Daoy (cell line): ENCODE measurements at places on chromosomes 12 and 14. TPM values are rescaled to one million over a fixed set of nuclear protein-coding genes. Genes with fewer than 3 reads are reported as not detected.

BTBD6 gene
- 43.3 and 51.3 TPM in 2 replicates for total RNA-seq

GRCh38 chr12:22332202-22332601, 2.3 kb downstream of the ST8SIA1 start:
- DNase-seq: no peak

KRT83 gene
- total RNA-seq: not detected in 2 replicates

DNA sequence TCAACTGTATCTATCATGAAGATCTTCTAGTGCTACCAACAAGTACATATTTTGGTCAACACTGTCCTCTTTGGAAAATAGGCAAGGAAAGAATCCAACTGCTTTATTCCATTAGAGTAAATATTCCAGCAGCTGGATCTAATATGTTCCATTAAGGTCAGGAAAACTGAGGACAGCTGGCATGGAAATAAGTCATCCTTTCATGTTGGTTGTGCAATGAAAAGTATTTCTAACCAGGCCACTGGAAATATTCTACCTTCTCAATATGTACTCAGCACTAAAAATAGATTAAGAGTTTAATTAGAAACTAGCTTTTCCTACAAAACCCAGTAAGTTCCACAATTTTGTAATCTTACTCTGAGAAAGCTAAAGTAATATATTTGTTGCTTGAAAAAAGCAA, 19.6 kb downstream of the HIGD1C start:
- DNase-seq: no peak

DNA sequence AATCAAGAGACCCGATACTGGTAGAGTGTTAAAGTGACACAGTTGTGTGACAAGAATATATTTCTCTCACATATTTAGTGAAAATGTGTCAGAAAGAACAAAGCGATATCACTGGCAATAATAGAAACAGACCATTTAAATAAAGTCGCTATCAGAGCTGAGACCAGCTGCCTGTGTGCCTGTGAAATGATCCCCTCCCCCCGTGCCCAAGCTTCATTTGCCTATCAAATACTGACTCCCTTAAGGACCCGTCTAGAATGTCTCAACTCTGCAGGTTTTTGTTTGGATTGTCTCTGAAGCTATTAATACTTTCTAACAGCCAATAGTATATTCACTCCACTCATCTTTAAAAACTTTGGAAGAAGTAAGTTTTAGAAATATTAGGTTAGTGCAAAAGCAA, 98.9 kb downstream of the EGLN3 start:
- no peak for DNase-seq

DNA sequence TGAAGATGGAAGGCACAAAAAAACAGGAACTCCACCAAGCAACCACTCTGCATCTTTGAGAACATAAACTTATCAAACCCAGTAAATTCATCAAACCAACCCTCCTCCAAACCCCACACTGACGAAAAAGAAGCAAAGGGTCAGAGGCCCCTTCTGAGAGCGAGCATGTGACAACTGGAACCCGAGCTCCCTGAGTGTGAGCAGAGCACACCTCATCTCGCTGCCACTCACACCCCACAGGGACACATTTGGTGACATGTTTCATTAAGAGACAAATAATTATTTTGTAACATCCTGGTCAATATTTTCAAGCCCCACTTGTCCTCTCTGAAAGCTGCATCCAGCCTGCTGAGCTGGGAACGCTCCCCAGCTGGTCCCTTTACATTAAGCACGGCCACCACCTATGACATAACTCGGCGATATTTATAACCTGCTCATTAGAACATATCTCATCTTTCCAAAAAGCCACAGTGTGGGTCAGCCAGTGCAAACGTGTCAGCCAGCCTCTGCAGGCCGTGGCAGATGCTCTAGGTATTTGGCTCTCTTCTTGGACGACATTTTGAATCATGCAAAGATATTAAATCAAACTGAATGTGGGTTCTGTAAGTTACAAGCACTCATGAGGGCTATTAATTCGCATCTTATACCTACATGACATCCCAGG, 120.1 kb downstream of the TTC7B start:
- DNase-seq: no peak

FLRT2 gene
- total RNA-seq: 0.03 and 0.86 TPM in 2 replicates

GRCh38 chr14:76775695-76776427, 14.6 kb downstream of the VASH1 start:
- DNase-seq: no peak

WDHD1 gene
- total RNA-seq: 31.0 and 32.5 TPM in 2 replicates

DNA sequence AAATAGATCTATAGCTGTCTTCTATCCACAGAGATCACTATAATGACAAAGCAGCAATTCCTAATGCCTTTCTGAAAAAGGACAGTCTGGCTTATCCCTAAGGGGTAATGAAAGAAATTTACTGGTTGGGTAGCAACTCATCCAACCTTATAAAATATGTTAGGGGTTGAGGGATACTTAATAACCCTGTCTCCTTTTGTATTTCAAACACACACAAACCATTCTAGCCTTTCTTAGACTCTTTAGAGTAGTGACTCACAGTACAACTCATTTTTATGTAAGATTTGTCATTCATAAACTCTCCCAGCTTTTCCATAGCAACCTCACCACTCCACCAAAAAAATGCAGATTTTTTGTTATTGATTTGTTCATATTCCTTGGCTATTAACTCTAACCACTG, 167.9 kb downstream of the FSCB start:
- peak; percentile 11 for DNase-seq

OASL gene
- total RNA-seq: 29.6 and 38.7 TPM in 2 replicates

DNA sequence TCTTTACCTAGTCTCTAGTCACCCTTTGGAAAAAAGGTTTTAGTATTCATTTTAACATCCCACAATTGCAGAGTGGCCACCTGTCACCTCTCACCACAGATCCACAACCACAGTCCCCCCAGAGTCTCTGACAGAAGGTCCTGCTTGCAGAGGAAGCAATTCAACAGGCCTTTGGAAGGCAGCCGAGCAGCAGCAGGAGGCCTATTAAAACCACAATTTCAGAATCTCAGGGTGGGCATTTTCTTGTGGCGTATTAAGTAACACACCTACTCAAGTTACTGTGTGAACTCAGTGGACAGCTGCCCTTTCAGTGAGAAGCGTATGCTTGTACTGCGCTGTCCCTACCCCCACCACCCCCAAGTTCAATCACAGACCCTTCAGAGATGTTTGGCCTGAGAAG, 234.0 kb upstream of the HMGA2 start:
- DNase-seq: no peak

DNA sequence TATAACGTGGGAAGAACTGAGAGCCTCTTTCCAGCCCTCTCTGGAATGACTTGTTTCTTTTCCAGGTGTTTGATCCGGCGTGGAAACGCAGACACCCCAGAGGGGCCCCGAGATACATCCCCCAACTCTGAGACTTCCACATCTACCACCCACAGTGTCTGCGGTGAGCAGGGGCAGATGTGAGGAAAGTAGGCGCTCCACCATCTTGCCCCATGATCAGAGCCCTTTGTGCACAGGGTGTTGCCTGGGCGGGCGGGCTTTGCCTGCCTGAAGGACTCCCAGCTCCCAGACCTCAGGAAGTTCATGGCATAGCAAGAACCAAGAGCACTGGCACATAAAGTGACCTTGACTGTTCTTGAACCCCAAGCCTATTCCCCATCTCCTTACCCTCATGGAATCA, 2.8 kb downstream of the CARMIL3 start:
- DNase-seq: no peak

DNA sequence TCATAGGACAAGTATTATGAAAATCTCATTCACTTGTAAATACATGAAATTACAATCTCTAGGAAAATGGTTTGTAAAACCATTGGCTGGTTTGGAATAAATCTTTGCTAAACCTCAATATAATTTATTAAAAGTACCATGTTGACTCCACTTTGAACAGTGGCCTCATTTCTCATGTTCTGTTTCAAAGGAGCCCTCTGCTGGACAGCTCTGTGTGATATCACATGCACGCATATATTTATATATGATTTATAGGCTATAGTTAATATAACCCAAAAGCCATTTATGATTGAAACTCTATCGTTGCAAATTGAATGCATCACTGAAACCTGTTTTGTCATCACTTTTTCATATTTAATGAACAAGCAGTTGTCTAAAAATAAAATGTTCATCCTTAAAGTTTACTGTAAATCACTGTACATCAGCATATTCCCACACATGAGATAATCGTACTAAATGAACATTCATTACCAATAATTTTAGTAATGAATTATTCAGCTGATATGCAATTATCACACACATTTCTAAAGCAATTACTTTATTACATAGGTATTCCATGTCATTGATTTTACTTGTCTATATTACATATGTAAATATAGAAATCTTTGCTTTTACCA, 493.8 kb downstream of the NPAS3 start:
- DNase-seq: peak; percentile 37

DNA sequence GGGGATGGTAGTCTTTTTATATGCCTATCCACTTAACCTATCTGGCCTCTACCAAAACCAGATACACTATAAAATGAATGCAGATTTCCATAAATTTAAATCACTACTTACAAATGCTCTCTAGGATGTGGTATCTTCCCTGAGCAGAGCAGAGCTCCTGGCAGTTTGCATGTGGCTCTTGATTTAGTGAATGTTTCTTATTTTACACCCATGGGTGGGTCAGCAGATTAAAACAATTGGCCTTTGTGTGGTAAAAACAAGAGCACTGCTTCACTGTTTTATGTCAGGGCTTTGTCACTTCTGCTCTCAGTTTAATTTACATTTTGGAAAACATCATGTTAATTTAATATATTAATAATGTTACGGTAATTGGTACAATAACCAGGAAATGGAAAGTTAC, 5.5 kb downstream of the TAS2R19 start:
- DNase-seq: no peak

- no peak for DNase-seq
Measured at GRCh38 chr12:69497308-69498026, 27.3 kb downstream of the FRS2 start.

- no peak for DNase-seq
Measured at GRCh38 chr12:43241986-43242385, 310.0 kb downstream of the ADAMTS20 start.

ACRBP gene
- total RNA-seq: not detected in 2 replicates

GRCh38 chr14:94570440-94570839, 9.2 kb downstream of the SERPINA4 start:
- no peak for DNase-seq

DNA sequence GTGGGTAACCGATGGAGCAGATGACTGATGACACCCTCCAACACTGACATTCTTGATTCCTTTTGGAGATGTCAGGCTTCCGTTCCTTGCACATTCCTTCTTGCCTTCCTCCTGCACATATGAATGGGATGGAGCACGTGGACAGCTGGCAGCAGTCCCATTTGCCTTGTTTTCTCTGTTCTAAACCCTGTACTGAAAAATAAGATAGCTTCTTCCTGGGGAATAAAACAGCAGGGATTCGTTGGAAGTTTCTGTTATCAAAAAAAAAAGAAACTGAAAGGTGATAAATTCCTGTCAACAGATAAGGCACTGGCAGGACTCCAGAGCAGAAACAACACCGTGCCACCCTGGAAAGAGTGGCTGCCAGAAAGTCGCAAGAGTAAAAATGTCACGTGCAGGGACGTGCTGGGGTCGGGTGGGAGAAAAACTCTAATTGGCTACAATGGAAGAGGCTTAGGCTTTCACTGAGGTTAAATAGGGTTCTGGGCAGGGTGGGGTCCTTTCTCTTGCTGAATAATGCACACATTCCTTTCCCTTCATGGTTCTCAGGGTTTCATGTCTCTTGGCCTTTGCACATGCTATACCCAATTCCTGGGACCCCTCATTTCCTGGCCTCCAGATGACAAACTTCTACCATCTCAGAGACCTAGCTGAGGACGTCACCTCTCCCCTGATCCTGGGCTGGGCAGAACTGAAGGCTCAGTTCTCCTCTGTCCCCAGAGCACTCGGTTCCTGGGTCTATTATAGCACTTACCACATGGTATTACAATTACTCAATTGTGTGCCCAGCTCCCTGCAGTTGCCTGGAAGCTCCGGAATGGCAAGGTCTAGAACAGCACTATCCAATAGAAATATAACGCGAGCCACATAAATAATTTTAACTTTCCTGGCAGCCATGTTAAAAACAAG, 7.0 kb upstream of the NUAK1 start:
- DNase-seq: no peak

DNA sequence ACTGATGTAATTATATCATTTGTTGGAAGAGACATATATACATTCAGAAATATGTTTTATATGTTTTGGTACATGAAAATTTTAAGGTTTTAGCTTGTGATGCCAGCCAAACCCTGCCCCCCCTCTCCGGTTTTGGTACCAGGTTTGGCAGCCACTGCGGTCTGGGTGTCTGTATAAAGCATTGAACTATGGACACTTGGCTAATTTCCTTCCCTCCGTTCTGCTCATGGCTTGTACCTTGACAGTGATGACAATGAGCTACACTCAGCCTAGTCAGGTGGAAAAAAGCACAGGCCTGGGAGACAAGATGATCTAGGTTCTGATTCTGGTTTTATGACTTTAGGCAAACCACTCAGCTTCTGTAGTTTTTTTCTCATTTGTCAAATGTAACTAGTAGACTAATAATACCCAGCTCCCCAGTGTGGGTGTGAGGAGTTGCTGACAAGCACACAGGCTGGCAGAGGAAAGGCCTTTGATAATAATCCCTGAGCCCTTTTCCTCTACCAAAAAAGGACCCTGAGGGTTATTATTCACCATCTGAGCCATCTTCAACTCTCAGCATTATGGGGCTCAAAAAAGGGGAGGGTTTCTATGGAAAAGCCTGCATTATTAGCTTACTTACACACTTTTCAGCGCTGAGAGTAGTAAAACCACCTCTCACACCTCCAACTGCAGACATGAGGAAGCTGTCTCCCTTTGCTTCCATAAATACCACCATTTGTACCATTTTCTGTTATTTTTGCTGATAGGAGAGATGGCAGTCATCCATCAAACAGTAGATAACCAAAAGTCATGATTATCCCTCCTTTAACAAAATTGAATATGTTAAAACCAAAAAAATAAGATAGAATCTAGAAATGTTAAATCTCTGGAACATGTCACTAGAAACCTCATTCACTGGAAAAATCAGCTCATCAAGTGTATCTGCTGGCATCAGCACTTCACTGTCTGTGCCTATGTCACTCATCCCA, 76.3 kb upstream of the PSMC1 start:
- no peak for DNase-seq

- no peak for DNase-seq
Measured at GRCh38 chr12:102167821-102168604, 29.6 kb downstream of the PMCH start.

GRCh38 chr14:97477353-97477752, 680.2 kb downstream of the VRK1 start:
- no peak for DNase-seq

GRCh38 chr14:85243321-85243720, 286.6 kb upstream of the FLRT2 start:
- no peak for DNase-seq

GRCh38 chr14:102427642-102428041, 64.9 kb downstream of the TECPR2 start:
- DNase-seq: no peak

- DNase-seq: no peak
Measured at GRCh38 chr14:104753528-104754212, 723 bp downstream of the SIVA1 start.
